Thymus (tissue), 14 donors: ENCODE measurements at places on chromosomes 1 and 21.

DNA sequence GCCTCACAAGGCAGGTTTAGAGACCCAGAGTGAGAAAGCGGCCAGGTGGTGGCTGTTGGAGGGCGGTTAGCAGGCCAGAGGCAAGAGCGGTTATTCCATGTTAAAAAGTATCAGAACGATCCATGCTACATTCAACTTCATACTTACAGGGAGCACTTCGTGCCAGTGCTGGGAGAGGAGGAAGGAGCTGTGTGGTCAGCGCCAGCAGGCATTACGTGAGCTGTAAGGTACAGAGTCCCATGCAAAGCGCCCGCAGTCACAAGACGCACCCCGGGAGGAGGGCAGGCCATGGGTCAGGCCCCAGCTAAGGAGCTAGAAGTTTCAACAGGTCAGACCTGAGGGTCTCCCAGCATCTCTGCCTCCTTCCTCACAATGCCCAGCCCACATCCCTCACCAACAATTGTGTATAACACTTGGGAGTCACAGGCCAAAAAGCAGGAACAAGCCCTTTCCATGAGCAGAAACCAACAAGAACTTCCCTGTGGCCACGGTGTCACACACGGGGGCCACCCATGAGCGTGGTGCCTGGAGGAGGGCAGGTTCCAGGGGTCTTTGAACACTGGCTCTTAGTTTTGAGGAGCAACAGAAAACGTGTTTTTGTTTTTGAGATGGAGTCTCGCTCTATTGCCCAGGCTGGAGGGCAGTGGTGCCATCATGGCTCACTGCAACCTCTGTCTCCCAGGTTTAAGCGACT is 21.8 kb upstream of the GPR153 start:
- DNase-seq = no peak

GRCh38 chr1:160261556-160261892 is 825 bp downstream of the DCAF8 start:
- no peak for DNase-seq

GRCh38 chr1:24502065-24502708 is 449 bp upstream of the RCAN3 start:
- DNase-seq = peak; percentile 52

GRCh38 chr1:90799326-90799725 is 82.2 kb upstream of the BARHL2 start:
- no peak for DNase-seq

GRCh38 chr1:153071511-153071910 is at the start of gene SPRR2B:
TSS of gene SPRR2B (minus strand) at chr1:153071611. CDS start at chr1:153070839, 772 bp downstream.
- DNase-seq = no peak

DNA sequence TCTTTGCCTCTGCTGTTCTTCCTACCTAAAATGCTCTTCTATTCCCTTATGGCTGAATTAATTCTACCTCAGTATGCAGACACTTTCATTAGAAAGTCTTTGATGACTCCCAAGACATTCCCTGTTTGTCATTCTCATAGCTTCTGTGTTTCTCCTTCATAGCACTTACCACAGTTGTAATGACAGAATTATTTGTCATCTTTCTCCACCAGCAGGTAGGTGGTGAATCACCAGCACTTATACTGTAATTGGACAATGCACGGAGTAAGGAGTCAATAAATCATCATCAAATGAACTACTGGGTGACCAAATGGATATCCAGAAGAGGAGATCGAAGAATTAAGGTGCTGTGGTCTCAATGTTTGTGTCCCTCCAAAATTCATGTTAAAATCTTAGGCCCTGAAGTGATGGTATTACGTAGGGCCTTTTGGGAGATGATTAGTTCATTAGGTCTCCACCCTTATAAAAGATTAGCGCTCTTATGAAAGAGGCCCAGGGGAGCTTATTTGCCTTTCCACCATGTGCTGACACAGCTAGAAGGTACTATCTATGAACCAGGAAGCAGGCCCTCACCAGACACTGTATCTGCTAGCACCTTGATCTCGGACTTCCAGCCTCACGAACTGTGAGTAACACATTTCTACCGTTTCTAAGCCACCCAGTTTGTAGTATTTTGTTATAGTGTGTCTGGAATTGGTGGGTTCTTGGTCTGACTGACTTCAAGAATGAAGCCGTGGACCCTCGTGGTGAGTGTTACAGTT is 2.4 kb upstream of the CCT8 start:
- no peak for DNase-seq

DNA sequence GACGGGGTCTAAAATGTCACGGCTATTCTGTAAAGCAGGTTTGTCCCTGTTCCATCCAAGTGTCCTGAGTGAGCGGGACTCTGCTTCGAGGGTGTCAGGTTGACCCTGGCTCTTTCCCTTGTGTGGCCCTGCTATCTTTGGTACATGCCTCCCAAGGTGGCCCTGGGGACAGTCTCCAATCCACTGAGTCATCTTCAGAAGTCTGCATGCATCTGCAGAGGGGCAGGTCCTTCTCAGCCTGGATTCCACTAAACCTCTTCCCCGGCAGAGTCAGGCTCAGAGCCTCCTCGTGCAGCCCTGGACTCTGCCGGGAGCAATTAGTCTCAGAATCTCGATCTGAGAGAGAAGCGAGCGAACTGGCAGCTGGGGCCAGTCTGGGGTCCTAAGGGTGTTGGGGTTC is 50.1 kb upstream of the KCNJ15 start:
- no peak for DNase-seq

DNA sequence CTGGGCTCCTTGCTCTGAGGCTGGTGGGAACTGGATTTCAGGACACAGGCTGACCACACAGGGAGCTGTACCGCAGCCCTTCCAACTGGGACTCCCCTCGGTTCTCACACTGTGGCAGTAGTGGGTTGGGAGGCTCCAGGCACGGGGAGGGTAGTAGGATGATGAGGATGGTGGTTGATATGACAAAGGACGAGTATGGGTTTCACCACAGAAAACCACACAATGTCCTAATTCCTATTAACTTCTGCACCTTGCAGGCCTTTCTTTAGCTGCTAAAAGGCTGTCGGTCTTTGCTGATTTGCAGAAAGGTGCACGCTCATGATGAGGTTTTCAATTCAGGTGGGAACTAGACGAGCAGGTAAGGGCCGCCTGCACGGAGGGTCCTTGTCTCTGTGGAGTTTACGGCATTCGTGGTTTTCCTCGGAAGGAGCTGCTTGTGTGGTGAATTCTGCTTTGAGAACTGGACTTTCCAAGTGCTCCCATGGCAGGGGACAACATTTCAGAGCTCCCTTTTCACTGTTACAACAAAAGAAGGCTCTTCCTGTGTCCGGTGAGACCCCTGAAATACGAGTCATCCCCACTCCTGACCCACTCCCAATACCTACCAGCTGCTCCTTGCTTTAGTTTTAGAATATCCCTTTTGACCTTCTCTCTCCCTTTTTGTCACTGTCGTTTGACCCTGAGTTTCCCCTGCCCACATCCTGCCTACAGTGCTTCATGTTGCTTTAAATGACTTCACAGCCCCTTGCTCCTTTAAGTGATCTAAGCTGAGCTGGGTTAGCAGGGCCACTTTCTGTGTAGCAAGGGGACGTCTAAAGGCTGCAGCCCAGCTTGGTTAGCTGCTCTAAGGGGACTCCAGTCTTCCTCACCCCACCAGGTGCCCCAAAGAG is 125.1 kb downstream of the MRPS6 start:
- no peak for DNase-seq

DNA sequence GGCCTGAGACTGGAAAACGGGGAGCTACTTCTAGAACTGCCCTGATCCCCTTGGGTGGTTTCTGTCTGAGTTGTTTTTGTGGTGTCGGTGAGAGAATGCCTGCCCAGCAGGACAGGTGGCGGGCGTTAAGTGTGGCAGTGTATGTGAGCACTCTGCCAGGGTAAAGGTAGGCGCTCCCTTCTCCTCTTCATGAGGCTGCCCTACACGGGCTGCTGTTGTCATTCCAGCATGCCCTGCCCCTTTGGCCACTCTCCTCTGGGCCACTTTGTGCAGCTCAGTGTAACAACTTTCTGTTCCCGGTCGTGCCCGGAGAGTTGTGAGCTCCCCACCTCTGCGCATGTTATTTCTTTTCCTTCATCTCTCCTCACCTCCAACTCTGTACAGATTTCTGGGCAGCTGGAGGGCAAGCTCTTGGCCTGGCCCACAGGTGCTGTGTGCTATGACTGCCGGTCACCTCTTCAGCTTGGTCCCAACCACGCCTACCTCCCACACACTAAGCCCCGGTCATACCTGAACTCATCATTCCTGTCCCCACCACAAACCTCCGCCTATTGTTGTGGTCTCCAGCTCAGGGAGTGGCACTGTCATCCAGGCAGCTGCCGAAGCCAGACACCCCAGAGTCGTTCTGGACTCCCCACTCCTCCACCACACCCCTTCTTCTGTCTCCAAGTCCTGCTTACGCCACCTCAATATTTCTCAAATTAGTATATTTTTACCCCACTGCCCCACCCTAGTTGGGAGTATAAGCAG is 69.0 kb downstream of the GADD45A start:
- DNase-seq = no peak

- no peak for DNase-seq
Observed at GRCh38 chr1:203173566-203173965, 2.1 kb downstream of the MYBPH start.

GRCh38 chr21:41604583-41605041 is 96.7 kb upstream of the TMPRSS2 start:
- no peak for DNase-seq

DNA sequence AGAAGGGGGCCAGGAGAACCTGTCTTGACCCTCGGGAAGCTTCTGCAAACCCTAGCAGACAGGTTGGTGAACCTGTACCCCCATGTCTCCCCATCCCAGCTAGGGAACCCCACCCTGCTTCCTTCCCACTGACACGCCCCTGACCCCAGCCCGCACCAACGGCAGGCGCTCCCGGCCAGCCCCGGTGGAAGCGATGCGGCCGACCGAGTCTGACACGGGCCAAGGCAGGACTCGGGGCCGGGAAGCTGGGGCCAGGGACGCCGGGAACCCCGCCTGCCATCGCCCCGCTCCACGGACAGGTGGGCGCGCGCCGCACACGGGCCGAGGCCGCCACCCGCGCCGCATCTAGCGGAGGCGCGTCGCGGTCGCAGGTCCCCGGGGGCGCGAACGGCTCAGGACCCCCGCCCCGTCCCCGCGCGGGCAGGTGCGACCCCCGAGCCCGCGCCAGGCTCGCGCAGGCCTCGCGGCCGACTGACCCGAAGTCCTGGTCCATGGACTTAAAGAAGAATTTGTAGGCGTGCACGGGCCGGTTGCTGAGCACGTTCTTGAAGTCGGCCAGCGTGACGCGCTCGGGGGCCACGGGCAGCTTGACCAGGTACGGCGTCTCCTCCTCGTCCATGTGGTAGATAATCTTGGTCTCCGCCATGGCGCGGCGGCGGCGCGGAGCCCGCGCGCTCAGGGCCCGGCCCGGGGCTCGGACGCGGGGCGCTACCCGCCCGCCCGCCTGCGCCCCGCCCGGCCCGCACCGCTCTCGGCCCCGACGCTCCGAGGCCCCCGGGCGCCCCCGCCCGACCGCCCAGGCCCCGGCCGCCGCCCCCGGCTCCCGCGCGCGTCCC is 580 bp downstream of the DVL1 start:
- no peak for DNase-seq

GRCh38 chr1:24177161-24177560 is 9.9 kb downstream of the IFNLR1 start:
- DNase-seq = no peak

DNA sequence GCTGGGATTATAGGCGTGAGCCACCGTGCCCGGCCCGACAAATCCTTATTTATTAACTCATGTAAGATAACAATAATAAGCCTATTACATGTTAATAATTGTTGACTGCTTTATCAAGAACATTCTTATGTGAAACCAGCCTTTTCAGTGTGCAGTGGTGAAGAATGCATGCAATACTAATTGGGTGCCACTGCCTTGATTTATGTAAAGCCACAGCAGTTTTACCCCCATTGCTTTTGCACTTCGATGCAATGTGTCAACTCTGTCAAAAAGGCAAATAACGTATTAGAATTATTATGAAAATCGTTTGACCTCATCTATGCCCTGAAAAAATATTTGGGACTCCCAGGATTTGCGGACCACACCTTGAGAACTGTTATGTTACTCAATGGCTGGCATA is 18.3 kb downstream of the NPR1 start:
- DNase-seq = no peak

- DNase-seq = peak; percentile 74
Observed at GRCh38 chr1:160205242-160206035, at the start of gene PEA15. TSS of gene PEA15 (plus strand) at chr1:160205384. CDS start at chr1:160211545, 6,161 bp downstream.

DNA sequence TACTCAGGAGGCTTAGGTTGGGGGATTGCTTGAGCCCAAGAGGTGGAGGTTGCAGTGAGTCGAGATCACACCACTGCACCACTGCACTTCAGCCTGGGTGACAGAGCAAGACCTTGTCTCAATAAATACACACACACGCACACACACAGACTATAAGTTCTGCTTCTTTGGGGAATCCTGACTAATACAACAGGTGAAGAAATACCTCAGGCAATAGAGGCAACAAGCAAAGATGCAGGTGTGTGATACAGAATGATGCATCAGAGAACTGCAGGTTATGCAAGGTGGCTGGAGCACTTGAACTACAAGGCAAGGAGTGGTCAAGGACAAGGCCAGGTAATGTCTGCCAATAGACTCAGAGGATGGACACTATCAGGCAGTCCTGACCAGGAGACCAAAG is 117.6 kb upstream of the ZNF678 start:
- DNase-seq = no peak

- no peak for DNase-seq
Observed at GRCh38 chr1:233102341-233102740, 151.9 kb downstream of the NTPCR start.

DNA sequence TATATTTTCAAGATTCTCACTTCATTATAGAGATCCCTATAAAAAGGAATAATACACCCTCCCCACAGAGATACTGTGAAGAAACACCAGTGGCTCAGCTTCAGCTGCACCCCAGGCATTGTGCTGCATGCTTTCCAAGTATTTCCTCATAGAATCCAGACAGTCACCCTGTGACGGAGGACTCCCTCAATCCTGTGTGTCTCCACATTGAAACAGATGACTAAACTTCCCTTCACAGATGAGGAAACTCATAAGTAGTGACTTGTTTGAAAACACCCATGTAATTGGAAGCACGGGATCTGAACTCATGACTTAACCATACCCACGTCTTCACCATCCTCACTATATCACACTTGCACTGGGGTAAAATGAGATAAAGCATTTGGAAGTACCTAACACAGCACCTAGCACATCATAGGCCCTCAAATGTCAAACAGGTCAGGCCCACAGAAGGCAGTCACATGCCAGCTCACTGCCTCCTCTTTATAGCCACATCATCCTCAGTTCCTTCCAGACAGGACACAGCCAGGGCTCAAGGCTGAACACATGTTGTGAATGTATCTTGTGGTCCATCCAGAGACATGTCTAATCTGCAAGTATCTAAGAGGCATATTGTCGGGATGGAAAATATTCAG is 55.2 kb downstream of the GPR161 start:
- no peak for DNase-seq

DNA sequence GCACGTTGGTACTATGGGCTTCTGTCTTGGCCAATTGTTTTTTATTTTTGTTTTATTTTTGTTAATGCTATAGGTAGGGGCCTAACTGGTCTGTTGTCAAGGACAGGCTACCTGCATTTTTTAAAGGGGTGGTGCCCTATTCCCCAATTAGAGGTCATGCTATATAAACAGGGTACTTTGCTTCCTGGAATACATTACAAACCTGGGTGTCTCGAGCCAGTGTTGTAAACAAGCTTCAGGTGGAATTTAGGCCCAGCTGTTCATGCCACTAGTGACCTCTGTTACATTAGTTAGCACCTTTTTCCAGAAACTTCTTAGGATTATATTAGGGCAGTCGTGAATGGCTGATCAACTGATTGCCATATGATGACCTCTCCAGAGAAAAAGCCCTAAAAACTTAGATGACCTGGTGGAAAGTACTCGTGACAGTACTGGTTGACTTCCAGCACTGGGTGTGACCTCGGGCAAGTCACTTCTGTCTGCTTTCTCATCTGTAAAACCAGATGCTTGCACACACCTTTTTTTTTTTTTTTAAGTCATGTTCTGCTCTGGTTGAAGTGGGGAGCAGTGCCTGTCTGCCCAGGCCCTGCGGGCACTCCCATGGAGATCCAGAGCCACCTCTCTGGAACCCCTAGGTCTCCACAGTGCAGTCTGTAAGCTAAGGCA is 46.5 kb downstream of the ELK4 start:
- no peak for DNase-seq
